ENCODE measurements at places on chromosomes 2 and 18.

DNA sequence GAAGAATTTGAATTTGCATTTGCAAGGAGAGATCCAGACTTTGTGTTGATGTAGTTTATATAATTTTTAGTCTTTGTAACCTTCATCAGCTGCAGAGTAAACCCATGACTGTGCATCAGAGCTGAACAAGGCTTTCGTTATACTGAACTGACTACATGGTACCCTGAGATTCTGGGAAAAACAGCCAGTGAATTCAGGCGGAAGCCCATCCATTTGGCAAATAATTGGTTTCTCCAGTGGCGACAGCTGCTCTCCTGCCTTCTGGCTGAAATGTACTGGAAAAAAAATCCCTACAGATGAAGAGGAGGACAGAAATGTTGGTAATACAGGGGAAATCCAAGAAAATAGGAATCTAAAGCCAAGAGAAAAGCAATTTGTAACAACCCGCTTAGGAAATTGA, 657.5 kb upstream of the CDH7 start:
- no peak for DNase-seq

- no peak for DNase-seq
Measured at GRCh38 chr2:15967415-15968279, 27.3 kb downstream of the MYCN start.

DNA sequence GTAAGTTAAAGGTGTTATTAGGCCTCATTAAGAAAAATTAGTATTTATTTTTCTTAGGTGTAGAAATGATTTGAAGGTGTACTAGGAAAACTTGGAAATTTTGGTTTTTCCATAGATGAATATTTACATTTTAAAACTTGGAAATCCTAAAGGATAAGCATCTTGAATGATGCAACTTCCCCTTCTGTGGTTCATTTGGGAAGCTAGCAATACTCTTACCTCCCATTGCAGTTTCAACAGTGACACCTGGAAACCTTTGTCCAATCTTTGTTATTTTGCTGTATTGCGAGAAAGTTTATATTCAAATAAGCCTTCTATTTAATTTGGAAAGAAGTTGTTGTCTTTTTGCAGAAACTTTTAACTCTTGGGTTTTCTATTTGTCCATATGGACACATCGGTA, 68.5 kb downstream of the ZEB2 start:
- DNase-seq, result no peak

- no peak for DNase-seq
Measured at GRCh38 chr2:218954541-218955300, 4.7 kb upstream of the CDK5R2 start.

DNA sequence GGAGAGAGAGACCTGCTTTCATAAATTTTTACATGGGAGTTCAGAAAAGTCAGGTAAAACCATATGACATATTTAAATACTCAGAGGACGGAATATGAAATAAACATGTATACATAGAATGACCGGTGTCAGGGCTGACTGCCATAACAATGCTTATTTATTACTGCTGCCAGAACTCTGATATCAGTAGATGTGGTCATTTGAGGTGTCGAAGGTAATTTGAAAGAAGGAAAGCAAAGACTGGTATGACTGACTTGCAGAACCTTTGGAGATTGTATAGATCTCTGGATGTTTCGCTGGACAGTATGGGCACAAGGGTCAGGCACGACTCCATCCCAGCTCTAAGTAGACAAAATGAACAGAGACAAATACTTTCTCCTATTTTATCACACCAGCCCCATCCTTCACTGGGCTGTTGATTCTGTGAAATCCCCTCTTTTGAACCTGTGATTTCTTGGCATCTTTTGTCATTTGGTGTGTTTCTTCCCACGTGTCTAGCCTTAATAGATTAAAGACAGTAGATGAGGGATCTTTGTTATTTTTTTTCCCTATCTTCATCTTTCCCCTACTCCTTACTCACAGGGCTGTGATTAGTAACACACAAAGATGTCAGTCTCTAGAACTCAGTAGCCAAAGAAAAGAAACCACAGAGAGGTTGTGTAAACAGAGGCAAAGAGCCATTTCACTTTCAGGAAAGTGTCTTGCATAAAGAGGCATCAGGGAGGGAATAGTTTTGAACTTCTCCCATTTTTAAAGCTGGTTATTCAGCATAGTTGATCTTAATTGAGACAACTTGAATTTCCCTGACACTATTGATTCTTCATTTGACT, 61.6 kb downstream of the ICOS start:
- no peak for DNase-seq

DNA sequence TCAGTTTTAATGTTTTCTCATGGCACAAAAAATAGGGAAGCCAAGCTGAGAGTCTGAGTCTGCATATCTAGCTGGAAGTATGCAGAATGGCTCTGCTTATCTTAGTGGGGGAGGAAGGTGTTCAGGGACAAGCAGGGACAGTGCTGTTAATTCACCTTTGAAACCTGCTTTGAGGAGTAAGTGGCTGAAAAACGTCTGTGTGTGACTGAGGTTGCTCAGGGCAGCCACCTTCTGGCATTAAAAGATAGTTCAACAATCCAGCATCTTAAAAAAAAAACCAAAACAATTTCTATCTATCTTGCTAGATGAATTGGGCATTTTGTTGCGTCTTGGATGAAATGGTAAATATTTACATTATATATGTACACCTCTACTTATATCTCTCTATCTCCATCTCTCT, 2.0 kb upstream of the TRPM8 start:
- no peak for DNase-seq

DNA sequence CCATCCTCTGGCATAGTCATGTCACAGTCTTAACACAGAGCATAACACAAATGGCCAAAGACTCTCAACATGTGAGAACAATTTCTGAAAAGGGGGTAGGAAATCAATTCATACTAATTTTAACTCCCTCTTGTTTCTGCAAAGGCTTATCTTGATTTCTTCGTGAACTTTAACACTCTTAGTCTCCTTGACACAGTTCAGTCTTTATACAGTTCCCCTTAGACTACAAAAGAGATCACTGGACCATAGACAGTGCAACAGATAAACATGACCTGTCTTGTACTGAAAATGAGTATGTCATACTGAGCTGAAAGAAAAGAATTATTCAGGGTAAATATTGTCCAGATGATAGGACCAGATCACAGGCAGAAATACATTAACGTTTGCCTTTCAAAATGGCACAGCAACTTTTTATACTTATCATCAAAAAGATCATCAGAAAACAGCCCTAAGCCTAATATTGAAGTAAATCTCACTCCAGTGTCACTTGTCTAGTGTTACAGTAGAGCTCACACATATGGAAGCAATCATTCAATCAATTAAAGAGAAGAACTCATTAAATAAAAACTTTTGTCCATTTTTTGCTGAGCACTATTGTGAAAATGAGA, 56.4 kb upstream of the VRK2 start:
- no peak for DNase-seq

DNA sequence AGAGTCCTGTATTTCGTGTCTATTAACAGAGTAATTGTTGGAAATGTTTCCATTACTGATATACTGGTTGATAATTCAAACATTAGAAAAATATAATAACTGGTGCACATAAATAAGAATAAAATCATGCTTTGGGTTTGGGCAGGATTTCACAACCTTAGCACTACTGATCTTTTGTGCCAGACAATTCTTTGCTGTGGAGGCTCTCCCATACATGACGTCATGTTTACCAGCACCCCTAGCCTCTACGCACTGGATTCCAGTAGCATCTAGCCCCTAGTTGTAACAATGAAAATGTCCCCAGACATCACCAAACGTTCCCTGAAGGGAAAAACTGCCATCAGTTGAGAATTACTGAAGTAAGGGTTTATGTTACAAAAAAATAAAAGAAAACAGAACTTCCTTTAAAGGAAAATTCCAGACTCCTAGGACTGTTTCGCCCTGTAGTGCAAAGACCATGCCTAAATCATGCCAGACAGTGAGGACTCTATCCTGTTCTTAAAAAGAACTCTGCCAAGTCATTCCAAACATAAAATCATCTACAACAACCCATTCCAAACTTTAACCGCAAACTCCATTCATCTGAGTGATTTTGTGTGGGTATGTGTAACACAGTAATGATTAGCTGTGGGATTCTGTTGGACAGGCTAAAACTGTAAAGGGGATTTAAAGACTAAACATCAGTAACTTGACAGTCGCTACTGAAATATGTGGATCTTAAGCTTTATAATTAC, 313.4 kb upstream of the CCDC68 start:
- DNase-seq, result no peak

GRCh38 chr2:64823794-64824193, 165.4 kb upstream of the SLC1A4 start:
- DNase-seq, result no peak

DNA sequence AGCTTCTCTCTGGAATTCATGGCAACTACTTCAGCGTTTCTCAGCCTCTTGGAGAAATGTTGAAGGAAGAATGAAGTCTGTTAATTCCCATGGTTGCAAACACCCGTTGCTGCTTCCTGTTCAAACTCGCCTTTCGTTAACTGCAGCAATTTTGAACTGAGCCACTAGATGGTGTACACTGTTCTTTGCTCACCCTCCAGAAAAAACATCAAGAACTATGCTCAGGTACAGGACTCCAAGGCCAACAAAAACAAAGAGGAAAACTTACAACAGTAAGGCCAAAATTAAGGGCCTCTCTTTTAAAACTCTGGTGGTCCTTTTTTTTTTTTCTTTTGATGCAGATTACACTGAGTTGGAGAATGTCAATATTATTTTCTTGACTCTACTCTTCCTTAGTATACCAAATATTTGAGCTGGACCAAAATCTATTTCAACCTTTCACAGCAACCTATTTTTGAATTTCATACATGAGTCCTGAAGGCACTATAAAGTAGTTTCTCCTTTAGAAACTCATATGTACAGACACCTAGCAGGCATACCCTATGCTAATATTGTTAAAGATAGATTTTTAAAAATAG, 58.2 kb downstream of the KLHL14 start:
- DNase-seq, result peak; percentile 12

DNA sequence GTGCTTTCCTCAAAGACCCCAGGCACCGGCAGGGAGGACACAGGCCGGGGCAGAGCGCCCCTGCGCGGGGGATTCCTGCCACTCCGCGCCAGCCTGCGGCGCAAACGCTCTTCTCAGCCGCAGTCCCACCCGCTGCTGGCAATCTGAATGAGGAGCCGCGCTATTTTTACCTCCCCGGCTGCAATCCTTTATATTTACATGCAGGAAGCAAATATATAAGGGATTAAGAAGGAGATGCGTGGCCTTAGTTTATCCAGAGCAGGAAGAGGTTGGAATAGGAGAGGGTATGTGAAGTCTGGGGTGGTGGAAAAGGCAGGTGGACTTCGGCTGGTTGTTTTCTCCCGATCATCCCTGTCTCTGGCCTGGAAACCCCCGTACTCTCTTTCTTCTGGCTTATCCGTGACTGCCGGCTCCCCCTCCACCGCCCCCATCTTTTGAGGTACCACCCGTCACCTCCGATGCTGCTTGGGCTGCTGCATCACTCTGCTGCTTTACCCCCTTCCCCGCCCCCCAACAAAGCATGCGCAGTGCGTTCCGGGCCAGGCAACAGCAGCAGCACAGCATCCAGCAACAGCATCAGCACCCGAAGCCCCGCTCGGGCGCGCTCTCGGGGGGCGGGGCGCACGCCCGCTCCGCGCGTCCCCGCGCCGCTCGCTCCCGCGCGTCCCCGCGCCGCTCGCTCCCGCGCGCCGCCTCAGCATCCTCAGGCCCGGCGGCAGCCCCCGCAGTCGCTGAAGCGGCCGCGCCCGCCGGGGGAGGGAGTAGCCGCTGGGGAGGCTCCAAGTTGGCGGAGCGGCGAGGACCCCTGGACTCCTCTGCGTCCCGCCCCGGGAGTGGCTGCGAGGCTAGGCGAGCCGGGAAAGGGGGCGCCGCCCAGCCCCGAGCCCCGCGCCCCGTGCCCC, at the start of gene ADAM23:
Gene ADAM23, plus strand, starts transcription at position 700 of the 902 bp plus-strand sequence. CDS start 335 bp downstream, outside the sequence.
- peak; percentile 29 for DNase-seq

DNA sequence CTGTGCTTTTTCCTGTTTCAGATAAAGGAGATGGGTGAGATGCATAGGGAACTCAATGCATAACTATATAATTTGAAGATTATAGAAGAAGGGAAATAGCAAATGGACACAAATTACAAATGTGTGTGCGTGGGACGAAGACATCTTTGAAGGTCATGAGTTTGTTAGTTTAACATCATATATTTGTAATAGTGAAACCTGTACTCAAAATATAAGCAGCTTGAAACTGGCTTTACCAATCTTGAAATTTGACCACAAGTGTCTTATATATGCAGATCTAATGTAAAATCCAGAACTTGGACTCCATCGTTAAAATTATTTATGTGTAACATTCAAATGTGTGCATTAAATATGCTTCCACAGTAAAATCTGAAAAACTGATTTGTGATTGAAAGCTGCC, 16.4 kb upstream of the MSH2 start:
- no peak for DNase-seq

DNA sequence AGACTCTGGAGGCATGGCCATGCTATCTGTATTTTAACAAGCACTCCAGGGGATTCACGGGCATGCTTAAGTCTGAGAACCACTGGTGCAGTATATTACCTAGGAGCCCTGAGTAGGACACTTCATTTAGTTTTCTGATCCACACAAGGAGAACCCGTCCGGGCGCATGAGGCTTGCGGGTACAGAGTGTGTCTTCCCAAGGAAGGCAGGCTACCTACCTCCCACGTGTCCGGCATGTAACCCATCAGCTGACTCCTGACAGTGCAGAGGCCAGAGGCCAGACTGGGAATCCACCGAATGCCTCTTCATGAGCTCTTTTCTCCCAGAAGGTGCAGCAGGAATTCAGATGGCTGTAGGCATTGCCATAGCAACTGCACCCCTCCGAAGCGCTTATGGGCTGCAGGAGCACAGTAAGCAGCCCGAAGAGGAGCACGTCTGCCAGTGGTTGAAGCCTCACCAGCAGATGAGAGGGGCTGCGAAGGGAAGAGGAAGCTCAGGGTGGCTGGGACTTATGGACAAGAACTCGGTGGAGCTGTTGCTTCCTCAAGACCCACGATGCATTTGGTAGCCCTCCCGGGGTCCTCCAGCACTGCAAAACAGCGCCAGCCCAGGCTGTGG, 33.8 kb upstream of the DNMT3A start:
- DNase-seq, result no peak

DNA sequence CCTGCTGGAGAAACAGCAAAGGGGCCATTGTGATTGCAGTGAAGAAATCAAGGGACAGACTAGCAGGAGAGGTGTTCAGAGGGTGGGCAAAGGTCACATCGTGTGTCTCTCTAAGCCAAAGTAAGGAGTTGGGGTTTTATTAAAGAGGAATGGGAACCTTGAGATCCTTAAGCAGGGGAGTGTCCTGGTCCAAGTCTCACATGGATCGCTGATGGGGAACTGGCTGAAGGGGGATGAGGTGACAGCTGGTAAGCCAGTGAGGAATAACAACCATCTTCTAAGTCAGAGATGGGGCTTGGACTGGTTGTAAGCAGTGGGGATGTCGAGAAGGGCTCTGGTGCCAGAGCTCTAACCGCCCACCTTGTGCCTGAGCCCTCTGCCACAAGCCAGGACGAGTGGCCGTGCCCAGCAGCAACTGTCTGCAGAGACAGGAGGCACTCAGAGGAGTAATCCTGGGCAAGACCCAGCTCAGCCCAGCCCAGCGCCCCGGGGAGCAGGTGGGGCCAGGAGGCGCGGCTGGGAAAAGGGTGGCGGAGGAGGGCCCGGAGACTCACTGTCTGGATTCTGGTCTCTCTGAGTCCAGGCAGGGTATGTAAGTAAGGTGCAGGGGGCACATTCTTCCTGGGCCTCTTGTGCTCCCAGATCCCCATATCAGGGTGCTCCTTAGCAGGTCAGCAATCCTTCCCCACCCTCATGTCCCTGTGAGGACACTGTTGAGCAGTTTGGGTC, 13.7 kb downstream of the WNT10A start:
- no peak for DNase-seq
